ENCODE measurements at places on chromosomes 16 and 17. TPM values are rescaled to one million over a fixed set of nuclear protein-coding genes. Genes with fewer than 3 reads are reported as not detected.

The KRT17 gene
- total RNA-seq, result 1.3 TPM

The ARMC5 gene
- 12.4 TPM for total RNA-seq

The ITGB3 gene
- 4.6 TPM for total RNA-seq

The COPZ2 gene
- total RNA-seq, result 19.9 TPM

The SDK2 gene
- 0.54 TPM for total RNA-seq

The ANKRD40CL gene
- total RNA-seq, result not detected

The PIRT gene
- total RNA-seq, result not detected

The GPR179 gene
- 0.03 TPM for total RNA-seq

The KIF1C gene
- total RNA-seq, result 106 TPM

The ADAM11 gene
- 2.3 TPM for total RNA-seq

The NECAB2 gene
- total RNA-seq, result 3.3 TPM

The TCAP gene
- 1.4 TPM for total RNA-seq

The STX8 gene
- total RNA-seq, result 60.7 TPM

The HGS gene
- 216 TPM for total RNA-seq

The HEXIM2 gene
- 18.4 TPM for total RNA-seq

The KRTAP1-5 gene
- not detected for total RNA-seq

The SLC6A2 gene
- 0.08 TPM for total RNA-seq

The REXO5 gene
- 3.8 TPM for total RNA-seq
